ENCODE measurements at places on chromosomes 12 and 14.

- DNase-seq = peak; percentile 42
Measured at GRCh38 chr12:106358396-106359241, 1.1 kb downstream of the POLR3B start.

DNA sequence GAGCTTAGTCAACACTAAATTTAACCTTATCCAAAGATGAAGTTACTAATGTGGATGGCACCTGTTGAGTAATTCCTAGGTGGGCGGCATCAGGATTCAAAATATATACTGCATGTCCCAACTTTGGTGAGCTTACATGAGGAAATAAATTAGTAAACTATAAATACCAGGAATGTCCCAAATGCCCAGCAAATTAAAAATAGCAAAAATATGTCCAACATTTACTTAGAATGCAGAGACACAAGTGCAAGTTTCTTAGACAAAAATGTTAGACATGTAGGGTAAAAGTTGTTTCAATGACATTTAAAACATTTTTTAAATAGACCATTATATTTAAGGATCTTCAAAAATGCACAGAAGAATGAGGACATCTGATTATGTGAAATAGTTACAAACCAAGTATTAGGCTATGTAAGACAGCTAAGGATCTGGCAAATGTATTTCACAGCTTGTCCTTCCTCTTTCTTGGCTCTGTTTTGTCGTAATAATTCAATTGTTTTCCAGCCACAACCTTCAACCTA is 115.9 kb downstream of the NAV3 start:
- DNase-seq = no peak

GRCh38 chr12:114166362-114166761 is 200.2 kb upstream of the RBM19 start:
- DNase-seq = no peak

DNA sequence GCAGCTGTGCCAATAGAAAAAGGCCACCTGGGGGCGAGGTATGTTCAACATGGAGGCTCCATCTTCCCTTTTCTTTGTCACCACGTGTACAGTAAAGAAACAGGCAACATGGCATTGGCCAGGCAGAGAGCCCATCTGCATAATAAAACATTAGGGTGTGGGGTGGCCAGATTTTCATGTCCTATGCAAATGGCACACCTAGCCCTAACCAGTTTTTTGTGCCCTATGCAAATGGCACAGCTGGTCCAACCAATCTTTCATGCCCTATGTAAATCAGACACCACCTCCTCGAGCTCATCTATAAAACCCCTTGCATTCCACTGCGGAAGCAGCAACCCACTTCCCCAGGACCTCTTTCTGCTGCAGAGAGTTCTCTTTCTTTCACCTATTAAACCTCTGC is 149.1 kb upstream of the RGS6 start:
- no peak for DNase-seq

DNA sequence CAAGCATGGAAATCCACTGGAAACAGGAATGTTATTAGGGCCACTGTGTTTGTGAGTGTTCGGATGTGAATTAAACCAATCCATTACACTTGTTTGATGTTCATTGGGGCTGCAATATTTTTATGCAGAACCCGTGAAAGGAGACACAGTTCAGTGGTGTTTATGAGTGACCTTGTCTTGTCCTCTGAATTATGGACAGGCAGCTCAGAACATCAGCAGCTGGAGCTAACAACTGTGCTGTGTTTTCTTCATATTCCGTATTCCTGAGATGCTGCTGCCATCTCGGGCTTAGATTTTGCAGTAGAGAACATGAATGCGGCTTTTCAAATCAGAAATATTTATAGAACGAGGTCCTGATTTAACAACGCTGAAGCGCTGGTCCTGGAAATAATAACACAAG is 20.3 kb upstream of the CACNA1C start:
- no peak for DNase-seq

DNA sequence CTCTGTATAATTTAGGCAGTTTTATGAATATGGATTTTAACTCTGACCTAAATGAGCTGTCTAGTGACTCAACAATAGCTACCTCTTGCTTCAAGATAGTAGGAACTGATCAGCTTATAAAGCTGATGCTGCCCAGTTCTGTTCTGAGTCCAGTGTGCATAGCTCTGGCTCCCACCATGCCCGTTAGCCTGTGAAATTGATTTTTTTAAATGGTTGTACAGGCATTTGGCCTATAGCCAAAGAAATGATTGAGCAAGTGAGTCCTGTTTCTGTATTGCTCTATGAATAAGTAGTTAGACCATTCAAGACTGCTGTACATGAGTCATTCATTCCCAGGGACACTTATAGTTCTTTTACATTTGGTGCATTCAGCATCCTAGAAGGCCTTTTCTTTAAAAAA is 36.4 kb downstream of the SAMD4A start:
- DNase-seq = peak; percentile 73

- no peak for DNase-seq
Measured at GRCh38 chr12:10663869-10664268, 10.0 kb downstream of the STYK1 start.

DNA sequence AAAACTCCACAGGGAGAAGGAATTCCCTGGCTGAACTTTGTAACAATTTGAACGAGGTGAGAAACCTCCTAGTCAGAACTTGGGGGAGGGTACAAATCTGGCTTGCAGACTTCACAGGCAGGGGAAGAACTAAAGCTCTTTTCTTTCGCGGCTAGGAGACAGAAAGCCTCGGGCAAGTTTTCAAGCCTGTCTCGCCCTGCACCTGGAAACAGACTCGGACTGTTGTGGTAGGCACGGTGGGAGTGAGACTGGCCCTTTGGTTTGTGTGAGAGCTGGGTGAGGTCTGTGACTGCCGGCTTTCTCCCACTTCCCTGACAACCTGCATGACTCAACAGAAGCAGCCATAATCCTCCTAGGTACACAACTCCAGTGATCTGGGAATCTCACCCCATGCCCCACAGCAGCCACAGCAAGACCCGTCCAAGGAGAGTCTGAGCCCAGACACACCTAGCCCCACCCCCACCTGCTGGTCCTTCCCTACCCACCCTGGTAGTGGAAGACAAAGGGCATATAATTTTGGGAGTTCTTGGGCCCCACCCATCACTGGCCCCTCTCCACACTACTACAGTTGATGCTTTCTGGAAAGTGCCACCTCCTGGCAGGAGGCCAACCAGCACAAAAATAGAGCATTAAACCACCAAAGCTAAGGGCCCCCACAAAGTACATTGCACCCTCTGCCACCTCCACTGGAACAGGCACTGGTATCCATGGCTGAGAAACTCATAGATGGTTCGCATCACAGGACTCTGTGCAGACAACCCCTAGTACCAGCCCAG is 102.7 kb upstream of the ST8SIA1 start:
- DNase-seq = no peak

DNA sequence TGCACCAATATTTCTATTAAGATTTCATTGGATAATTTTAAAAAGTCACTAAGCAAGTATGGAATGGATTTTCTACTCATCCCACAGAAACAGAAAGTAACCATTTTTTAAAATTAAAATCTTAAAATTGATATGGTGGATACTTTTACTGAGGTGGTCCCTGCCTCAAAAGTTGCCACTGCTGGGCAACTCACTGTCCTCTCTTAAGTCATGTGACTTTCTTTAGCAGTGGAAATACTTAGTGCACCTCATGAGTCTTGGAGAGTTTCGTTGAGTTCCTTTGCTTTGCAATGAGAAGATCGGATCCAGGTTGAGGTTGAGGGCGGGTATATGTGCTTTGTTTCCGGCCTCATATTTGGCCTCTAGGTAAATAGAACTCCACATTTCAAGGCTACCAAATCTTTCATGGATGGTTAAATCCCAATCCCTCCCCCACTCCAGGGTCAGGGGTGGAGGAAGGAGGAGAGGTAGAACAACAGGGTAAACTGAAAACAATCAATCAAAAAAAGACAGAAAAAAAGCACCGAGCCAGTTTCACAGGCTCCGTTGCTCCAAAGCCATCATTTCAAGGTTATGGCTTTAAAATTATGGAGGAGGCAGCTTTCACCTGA is 39.5 kb upstream of the DUSP6 start:
- DNase-seq = no peak

- no peak for DNase-seq
Measured at GRCh38 chr14:94412671-94413638, 24.6 kb upstream of the SERPINA1 start.

DNA sequence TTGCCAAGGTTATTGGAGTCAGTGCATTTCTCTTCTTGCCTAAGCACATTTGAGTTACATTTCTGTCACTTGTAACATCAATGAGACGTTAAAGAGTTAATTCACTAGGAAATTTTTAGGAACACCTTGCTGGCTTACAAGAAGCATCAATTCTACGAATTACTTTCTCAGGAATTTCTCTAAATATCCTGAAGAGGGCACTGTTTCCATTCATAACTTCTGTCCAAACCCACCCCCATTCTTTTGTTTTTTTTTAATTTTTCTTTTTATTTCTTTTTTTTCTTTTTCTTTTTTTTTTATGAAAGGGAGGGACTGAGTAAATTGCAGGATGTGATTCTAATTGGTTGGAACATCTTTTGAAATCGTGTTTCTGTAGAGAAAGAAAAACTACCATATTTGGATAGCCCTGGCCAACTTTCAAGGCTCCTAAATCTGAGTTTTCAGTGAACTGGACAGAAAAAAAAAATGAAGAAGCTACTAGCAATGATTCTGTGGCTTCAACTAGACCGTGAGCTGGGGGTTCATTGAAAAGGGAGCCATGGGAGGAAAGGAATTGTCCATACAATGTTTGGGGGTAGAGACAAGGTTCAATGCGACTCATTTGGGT is 285.3 kb downstream of the DAD1 start:
- DNase-seq = no peak

DNA sequence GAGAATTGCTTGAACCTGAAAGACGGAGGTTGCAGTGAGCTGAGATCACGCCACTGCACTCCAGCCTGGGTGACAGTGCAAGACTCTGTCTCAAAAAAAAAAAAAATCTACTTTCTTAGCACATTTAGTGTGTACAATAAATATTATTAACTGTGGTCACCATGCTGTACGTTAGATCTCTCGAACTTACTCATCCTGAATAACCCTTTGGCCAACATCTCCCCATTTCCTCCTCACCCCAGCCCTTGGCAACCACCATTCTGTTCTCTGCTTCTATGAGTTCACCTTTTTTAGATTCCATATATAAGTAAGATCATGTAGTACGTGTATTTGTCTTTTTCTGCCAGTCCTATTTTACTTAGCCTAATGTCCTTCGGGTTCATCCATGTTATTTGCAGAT is 13.4 kb downstream of the FUT8 start:
- DNase-seq = no peak

- no peak for DNase-seq
Measured at GRCh38 chr12:102033991-102034745, 27.6 kb downstream of the WASHC3 start.

- no peak for DNase-seq
Measured at GRCh38 chr14:51684760-51685159, 33.0 kb downstream of the FRMD6 start.

DNA sequence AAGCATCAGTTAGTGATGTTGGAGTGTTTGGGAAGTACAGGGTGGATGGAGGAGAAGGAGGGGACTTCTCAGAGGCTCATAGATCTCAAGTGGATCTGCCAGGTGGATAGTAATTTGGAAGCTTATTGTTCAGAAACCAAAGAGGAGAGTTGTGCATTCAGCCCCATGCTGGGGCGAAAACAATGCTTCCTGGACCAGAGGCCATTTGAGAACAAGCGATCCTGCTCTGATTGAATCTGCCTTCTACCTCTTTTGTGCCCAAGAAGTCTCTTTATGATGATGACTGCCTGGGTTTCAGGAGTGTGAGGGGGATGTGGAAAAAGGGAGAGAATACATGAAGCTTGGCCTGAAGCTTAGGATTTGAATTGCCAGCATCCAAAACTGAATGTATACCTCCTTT is 110.8 kb upstream of the SRRM4 start:
- DNase-seq = no peak

DNA sequence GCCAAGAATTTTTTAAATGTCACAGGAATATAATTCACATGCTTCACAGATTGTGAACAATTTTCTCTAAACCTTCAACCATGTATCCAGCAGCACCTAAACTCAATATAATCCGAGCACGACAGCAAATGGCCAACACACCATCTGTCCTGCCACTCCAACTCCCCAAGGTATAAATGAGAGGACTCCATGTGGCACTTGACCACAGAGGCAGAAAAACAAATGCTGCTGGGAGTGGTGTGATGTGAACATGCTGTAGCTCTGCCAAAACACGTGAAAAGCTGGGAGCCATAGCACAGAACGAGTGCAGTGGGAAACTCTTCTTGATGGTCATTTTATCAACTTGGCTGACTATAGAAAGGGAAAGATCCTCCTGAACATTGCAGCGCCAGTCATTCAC is 70.9 kb downstream of the LLPH start:
- DNase-seq = no peak

DNA sequence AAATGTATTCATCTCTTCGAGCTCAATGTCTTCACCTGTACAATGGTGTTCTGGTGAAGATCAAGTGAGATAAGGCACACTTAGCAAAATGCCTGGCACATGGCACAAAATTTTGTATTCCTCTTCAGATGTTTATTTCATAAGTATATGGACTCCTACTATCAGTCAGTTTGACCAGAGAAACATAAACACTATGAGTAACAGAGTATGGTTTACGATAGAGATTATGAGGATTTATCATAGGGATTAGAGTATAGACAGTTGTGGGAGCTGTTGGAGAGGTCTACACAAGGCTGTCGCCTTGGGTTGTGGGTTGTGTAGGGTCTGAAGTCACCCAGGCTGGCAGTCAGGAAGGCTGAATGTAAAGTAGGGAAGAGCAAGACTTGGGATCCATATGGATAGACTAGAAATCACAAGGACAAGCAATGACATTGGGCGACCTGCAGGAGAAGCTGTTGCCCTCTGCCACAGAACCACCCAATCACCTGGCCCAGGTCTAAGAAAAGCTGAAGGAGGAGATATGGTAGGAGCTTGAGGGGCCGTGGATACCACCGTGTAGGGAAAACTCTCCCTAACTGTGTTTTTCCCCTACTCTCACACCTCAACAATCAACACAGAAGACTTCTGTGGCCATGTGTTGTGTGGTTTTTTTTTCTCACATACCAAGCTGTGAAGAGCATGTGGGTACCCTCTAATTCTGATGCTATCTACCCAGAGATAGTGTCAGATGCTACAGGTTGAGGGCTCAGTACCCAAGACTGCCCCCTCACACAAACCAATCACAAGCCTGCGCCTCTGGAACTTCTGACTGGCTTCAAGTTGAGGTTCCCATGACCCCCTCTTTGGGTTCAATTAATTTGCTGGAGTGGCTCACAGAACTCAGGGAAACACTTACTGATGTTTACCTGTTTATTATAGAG is 27.2 kb upstream of the RESF1 start:
- no peak for DNase-seq

DNA sequence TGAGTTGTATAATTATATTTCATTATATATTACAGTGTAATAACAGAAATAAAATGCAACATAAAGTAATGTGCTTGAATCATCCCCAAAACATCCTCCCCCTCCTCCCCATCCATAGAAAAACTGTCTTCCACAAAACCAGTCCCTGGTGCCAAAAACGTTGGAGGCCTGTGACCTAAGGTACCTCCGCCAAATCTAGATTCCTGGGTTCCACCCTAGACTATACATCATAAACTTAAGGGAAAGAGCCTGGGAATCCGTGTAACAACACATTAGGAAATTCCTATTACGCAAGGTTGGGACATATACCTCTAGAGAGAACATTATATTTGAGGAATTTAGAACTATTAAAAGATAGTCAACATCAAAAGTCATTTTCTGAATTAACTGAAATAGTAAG is 38.0 kb downstream of the SPPL3 start:
- peak; percentile 80 for DNase-seq

- DNase-seq = no peak
Measured at GRCh38 chr12:113470871-113471618, 626 bp downstream of the LHX5 start.

Measured in skeletal muscle cell (primary cell).